ENCODE measurements at places on chromosomes 2 and 18.

- H3K4me3 ChIP-seq = no peak overlapping the region
- H3K36me3 ChIP-seq = no peaks in the 10 kb centered on the region
- no peak for DNase-seq
- H3K4me1 ChIP-seq = no peaks in the 10 kb centered on the region
Observed at GRCh38 chr2:23083966-23084365, 301.0 kb upstream of the KLHL29 start.

DNA sequence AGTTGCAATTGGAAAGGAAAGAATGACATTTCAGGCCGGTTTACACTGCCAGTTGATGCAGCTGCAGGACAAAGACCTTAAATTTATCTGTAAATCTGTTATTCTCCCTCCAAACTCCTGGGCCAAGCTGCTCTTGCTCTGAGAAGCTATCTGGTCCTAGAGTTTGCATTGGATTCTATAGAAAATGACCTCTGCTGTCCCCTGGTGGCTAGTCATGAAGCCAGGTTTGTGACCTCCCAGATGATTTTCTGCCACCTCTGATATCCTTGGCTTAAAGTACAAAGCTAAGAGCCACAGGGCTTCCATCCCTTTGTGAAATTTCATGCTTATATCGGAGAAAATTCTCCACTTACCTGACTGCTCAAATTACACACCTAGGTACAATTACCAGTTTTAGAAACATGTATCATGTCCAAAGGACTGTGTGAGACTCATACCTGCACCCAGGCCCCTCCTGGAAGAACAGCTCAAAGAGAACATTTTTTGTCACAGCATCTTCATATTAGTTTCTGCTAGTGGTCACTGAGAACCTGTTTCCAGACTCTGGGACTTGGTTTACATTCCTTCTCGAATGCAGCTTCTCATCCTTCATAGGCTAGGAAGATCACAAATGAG is 28.9 kb upstream of the IER3IP1 start:
- no peaks in the 10 kb centered on the region for H3K27me3 ChIP-seq
- DNase-seq = peak; percentile 50
- H3K4me1 ChIP-seq = no peaks in the 10 kb centered on the region

GRCh38 chr2:109607766-109608165 is 6.0 kb downstream of the SEPTIN10 start:
- no peak overlapping the region for H3K27ac ChIP-seq
- no peak overlapping the region for H3K4me3 ChIP-seq
- no peak for DNase-seq
- no peaks in the 10 kb centered on the region for H3K27me3 ChIP-seq

DNA sequence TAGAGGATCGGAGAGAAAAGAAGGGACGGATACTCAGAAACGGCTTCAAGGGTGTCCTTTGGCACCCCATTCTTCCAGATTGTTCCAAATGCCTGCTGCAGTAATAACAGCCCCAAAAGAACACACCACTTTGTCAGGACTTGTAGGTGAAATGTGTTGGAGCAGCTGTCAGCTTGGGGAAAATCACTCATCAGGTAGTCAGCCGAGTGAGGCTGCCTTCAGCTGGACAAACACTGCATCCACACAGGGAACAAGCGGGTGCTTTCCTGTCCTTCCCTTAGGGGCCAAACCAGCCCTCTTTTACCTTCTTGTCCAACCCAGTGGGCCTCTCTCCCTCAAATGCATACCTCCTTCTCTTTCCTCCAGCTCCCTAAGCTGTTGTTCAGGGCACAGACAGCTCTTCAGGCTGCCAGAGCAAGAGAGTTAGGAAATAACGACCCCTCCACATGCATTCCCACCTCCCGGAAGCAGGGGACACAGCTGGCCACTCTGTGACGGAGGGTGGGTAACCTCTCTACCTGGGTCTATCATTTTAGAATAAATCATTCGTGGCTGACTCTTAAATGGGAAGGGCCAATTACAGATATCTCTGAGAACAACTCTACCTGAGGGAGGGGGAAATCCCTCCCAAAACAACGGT is 48.1 kb downstream of the BCL11A start:
- no peaks in the 10 kb centered on the region for H3K4me1 ChIP-seq
- no peaks in the 10 kb centered on the region for H3K36me3 ChIP-seq

GRCh38 chr2:137913169-137913568 is 51.1 kb upstream of the HNMT start:
- H3K4me1 ChIP-seq = peaks cover 20% of the 10 kb centered on the region
- H3K4me3 ChIP-seq = no peak overlapping the region
- H3K27ac ChIP-seq = no peak overlapping the region
- no peaks in the 10 kb centered on the region for H3K36me3 ChIP-seq
- no peaks in the 10 kb centered on the region for H3K27me3 ChIP-seq
- no peak for DNase-seq

DNA sequence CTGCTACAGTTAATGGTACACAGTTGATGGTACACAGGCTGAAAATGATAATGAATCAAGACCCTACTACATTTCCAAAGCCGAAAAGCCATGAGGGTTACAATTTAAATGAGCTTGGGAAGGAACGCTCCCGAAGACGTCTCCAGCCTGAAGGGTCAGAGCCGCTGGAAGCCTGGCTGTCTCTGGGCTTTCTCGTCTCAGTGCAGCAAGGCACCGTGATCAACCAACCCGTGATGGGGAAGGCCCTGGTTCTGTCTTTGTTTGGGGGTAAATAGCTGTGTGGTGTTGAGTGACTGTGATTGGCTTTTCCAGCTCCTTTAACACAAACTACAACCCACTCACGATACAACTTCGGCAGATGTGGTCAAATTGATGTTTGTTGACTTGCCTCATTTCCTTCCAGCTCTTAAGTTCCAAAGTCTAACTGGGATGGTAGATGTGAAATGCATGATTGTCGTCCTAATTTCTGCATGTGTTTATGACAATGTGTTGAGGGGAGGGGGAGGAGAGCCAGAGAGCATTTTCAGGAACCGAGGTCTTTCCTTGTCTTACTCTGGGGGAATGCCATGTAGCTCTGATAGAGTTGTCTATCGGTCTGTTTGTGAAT is 59.9 kb upstream of the EML6 start:
- H3K4me1 ChIP-seq = no peaks in the 10 kb centered on the region
- H3K36me3 ChIP-seq = peaks cover 40% of the 10 kb centered on the region
- H3K27ac ChIP-seq = no peak overlapping the region

DNA sequence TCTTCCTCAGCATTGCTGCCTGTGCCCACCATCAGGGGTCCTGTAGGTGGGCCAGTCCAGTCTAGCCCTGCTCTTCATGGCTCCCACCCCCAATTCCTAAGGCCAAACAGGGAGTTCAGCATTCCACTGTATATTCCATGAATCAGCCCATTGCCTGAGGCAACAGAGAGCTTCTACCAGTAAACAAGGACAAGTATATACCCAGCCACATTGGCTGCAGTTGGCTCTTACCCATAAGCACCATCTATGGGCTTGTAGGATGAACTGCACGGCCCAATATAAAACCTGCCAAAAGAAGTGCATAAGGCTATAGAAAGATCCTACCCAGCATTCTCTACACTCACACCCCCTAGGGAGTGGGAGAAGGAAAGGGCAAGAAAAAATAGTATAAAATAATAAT is 95.1 kb upstream of the SALL3 start:
- H3K4me3 ChIP-seq = no peak overlapping the region
- H3K36me3 ChIP-seq = no peaks in the 10 kb centered on the region
- no peaks in the 10 kb centered on the region for H3K27me3 ChIP-seq
- no peak overlapping the region for H3K27ac ChIP-seq
- DNase-seq = no peak

GRCh38 chr2:55954306-55955035 is 30.9 kb upstream of the EFEMP1 start:
- no peaks in the 10 kb centered on the region for H3K4me1 ChIP-seq
- H3K4me3 ChIP-seq = no peak overlapping the region
- H3K27me3 ChIP-seq = no peaks in the 10 kb centered on the region
- DNase-seq = no peak

GRCh38 chr2:223109341-223109740 is 57.4 kb downstream of the KCNE4 start:
- no peak for DNase-seq
- no peaks in the 10 kb centered on the region for H3K36me3 ChIP-seq
- H3K4me1 ChIP-seq = no peaks in the 10 kb centered on the region
- H3K27ac ChIP-seq = no peak overlapping the region

- no peaks in the 10 kb centered on the region for H3K36me3 ChIP-seq
- H3K27ac ChIP-seq = no peak overlapping the region
- no peak overlapping the region for H3K4me3 ChIP-seq
- no peaks in the 10 kb centered on the region for H3K4me1 ChIP-seq
Observed at GRCh38 chr2:229057976-229058553, 213.0 kb downstream of the PID1 start.

DNA sequence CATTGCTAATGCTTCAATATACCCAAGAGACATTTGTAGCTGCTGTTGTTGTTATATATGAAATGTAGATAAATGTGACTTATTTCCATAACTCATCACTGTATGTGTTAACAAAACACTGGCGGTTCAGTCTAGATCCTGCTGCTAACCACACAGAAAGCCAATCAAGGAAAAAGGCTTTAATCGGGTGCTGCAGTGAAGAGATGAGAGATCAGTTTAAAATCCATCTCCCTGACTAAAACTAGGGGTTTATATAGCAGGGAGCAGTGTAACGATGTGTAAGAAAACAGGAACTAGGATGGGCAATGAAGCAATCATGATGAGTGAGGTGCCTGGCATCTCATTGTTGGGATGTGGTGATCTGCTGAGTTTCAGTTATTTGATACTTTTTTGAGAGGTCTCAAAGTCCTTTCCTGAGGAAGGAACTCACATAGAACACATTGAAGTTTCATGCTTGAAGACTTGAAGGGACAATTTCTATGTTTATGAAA is 677.7 kb upstream of the CDH7 start:
- no peak overlapping the region for H3K4me3 ChIP-seq
- no peaks in the 10 kb centered on the region for H3K27me3 ChIP-seq
- no peaks in the 10 kb centered on the region for H3K4me1 ChIP-seq
- DNase-seq = no peak

- no peak overlapping the region for H3K4me3 ChIP-seq
- no peaks in the 10 kb centered on the region for H3K27me3 ChIP-seq
- H3K27ac ChIP-seq = no peak overlapping the region
- H3K4me1 ChIP-seq = 0 out of 2 replicates have a peak, but pooled peaks cover 4% of the 10 kb centered on the region
Observed at GRCh38 chr2:28610583-28611201, 114.8 kb downstream of the PLB1 start.

- no peak for DNase-seq
- no peak overlapping the region for H3K4me3 ChIP-seq
- no peaks in the 10 kb centered on the region for H3K4me1 ChIP-seq
- H3K27ac ChIP-seq = no peak overlapping the region
- no peaks in the 10 kb centered on the region for H3K27me3 ChIP-seq
- no peaks in the 10 kb centered on the region for H3K36me3 ChIP-seq
Observed at GRCh38 chr18:75264195-75264594, 53.6 kb downstream of the TSHZ1 start.

- H3K36me3 ChIP-seq = no peaks in the 10 kb centered on the region
- no peak overlapping the region for H3K27ac ChIP-seq
- H3K27me3 ChIP-seq = no peaks in the 10 kb centered on the region
- H3K4me3 ChIP-seq = no peak overlapping the region
- no peaks in the 10 kb centered on the region for H3K4me1 ChIP-seq
- DNase-seq = no peak
Observed at GRCh38 chr2:217049422-217049821, 189.6 kb upstream of the TNP1 start.

GRCh38 chr2:74373985-74374384 is 6.1 kb downstream of the DCTN1 start:
- H3K4me3 ChIP-seq = no peak overlapping the region
- no peak for DNase-seq
- H3K27me3 ChIP-seq = no peaks in the 10 kb centered on the region
- no peaks in the 10 kb centered on the region for H3K4me1 ChIP-seq

- H3K27me3 ChIP-seq = no peaks in the 10 kb centered on the region
- peaks cover 47% of the 10 kb centered on the region for H3K4me1 ChIP-seq
- DNase-seq = peak; percentile 58
- H3K4me3 ChIP-seq = no peak overlapping the region
Observed at GRCh38 chr2:148513427-148513826, 131.1 kb upstream of the EPC2 start.

- no peak overlapping the region for H3K4me3 ChIP-seq
- H3K27me3 ChIP-seq = no peaks in the 10 kb centered on the region
- DNase-seq = no peak
- H3K27ac ChIP-seq = no peak overlapping the region
Observed at GRCh38 chr2:43020990-43021669, 205.3 kb downstream of the ZFP36L2 start.

DNA sequence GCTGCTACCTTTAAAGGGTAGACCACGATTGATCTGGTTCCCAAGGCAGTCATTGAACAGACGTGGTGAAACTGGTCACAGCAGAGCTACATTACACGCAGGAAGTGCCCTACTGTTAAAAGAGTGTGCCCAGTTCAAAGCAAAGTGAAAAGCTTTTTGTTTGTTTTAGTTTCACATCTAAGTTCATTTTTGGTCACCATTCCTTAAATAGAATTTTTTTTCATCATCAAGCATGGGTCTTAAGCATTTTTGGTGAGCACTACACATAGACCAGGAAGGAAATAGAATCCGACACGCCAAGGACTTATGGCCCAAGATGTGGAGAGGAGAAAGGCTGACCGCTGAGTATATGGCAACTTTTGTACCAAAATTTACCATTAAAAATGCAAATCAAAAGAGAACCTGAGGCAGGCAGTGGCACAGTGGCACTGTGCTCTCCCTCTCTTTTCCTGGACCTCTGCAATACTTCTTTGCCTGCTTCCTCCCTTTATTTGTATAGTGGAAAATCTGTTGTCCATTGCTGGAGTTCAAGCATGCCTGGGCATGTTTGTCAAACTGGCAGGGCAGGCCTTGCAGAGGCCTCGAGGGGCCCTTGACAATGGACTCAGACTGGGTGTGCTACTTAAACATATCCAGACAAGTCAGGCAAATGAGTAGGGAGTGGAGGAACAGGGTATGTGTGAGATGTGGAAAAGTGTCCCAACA is 42.6 kb upstream of the HNRNPA3 start:
- H3K4me1 ChIP-seq = peaks cover 45% of the 10 kb centered on the region
- no peaks in the 10 kb centered on the region for H3K36me3 ChIP-seq
- DNase-seq = peak; percentile 90

DNA sequence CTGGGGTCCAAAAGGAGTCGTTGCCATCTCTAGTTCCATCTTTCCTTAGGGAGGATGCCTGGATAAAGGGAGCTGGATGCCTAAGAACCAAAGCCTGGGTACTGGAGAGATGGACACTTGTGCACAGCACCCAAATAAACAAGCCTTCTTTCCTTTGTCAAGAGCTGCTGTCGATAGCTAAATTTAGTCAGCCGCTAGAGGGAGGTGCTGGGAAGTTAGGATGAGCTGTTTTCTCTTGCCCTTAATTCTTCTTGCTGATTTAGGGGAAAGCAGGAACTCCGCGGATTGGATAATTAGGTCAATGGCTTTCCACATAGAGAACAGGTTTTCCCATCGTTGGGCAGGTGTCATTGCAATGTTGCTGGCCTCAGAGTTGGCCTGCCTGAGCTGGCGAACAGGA is 30.9 kb upstream of the SERPINB12 start:
- no peaks in the 10 kb centered on the region for H3K4me1 ChIP-seq
- H3K27ac ChIP-seq = no peak overlapping the region
- DNase-seq = peak; percentile 40
- H3K4me3 ChIP-seq = no peak overlapping the region
- no peaks in the 10 kb centered on the region for H3K36me3 ChIP-seq

- peak overlapping the region; percentile 31 for H3K27ac ChIP-seq
- H3K4me3 ChIP-seq = no peak overlapping the region
- no peaks in the 10 kb centered on the region for H3K27me3 ChIP-seq
Observed at GRCh38 chr2:20614201-20615067, 36.5 kb downstream of the HS1BP3 start.

GRCh38 chr2:227623226-227623625 is 5.9 kb downstream of the SCYGR4 start:
- H3K4me3 ChIP-seq = no peak overlapping the region
- no peaks in the 10 kb centered on the region for H3K36me3 ChIP-seq
- no peaks in the 10 kb centered on the region for H3K4me1 ChIP-seq
- DNase-seq = no peak
- no peaks in the 10 kb centered on the region for H3K27me3 ChIP-seq

- H3K4me1 ChIP-seq = no peaks in the 10 kb centered on the region
- no peak overlapping the region for H3K4me3 ChIP-seq
- no peaks in the 10 kb centered on the region for H3K27me3 ChIP-seq
- H3K36me3 ChIP-seq = no peaks in the 10 kb centered on the region
Observed at GRCh38 chr2:104140361-104140760, 713.6 kb upstream of the POU3F3 start.
